ENCODE measurements at places on chromosomes 7 and 10. TPM values are rescaled to one million over a fixed set of nuclear protein-coding genes. Genes with fewer than 3 reads are reported as not detected.

The ARL3 gene
- 9.6 TPM for total RNA-seq

The OIT3 gene
- total RNA-seq, result 0.40 TPM

DNA sequence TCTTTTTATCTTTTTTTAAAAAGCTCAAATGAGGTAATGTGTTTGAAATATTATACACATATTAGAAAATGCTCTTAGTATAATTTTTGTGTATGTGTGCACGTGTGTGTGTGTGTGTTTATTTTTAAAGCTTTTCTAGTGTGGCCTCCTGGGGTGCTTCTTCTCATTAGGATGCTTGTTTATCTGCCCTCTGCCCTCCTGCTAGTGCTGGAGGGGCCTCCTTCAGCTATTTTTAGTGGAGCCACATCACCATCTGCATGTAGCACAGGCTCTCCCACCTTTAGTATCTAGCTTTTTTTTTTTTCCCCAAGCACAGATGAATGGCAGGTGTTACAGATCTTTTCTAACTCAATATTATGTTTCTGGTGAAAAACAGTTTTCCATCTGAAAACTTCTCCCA is 155.7 kb upstream of the TMEM229A start:
- no peaks in the 10 kb centered on the region for H3K27me3 ChIP-seq
- no peaks in the 10 kb centered on the region for H3K4me1 ChIP-seq
- H3K4me3 ChIP-seq, result no peak overlapping the region

GRCh38 chr7:14258441-14258840 is 269.0 kb upstream of the ETV1 start:
- no peaks in the 10 kb centered on the region for H3K4me1 ChIP-seq
- no peak for ATAC-seq
- H3K27ac ChIP-seq, result no peak overlapping the region
- no peaks in the 10 kb centered on the region for H3K27me3 ChIP-seq
- H3K4me3 ChIP-seq, result no peak overlapping the region

- H3K27me3 ChIP-seq, result no peaks in the 10 kb centered on the region
- no peak overlapping the region for H3K4me3 ChIP-seq
- ATAC-seq, result no peak
Measured at GRCh38 chr10:113743594-113743993, 7.9 kb upstream of the PLEKHS1 start.

DNA sequence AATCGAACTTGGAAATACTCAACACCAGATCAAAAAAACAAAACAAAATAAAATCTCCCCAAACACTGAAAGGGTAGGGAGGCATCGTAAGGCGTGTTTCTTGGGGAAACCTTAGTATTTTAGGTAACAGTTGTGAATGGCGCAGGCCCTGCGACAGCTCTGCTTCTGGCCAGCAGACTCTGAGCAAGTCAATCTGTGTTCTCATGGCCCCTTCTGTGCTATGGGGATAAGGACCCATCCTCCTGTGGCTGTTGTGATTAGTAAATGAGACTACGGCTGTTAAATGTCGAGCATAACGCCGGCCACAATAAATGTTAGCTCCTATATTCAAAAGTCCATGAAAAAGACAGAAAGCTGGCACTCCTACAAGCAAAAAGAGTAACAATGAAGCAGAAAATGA is 27.0 kb downstream of the RPP38 start:
- no peak for ATAC-seq
- H3K4me3 ChIP-seq, result no peak overlapping the region
- no peaks in the 10 kb centered on the region for H3K4me1 ChIP-seq
- no peak overlapping the region for H3K27ac ChIP-seq

GRCh38 chr10:37146443-37146842 is 21.0 kb downstream of the ANKRD30A start:
- peaks cover 6% of the 10 kb centered on the region for H3K27me3 ChIP-seq
- H3K36me3 ChIP-seq, result no peaks in the 10 kb centered on the region
- ATAC-seq, result no peak
- H3K4me3 ChIP-seq, result no peak overlapping the region

DNA sequence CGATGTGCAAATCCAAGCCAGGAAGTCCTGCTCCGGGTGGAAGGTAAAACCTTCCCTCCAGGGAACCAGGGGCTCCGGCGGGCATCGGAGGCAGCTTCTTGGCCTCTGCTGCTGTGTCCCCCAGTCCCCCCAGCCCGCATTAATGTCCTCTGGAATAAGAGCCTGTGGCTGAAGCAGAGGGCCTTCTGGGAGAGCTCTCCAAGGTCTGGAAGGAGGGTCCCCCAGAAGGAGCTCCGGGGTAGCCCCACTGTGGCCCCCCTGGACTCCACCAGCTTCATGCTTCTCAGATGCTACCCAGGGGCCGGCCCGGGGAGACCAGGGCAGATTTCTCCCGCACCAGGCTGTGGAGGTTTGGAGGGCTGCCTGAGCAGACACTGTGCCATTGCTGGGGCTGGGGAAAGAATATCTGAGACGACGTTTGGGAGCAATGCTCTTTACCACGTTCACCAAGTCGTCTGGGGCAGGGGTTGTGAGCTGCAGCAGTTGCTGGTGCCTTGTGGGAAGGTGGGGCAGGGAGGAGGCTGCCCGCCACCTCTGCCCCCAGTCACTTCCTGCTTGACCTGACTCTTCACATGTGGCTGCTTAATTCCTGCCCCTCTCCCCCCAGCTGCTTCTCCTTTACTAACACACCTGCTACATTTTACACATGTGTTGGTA is 8.3 kb downstream of the ZNF853 start:
- H3K36me3 ChIP-seq, result peaks cover 55% of the 10 kb centered on the region
- ATAC-seq, result no peak
- no peaks in the 10 kb centered on the region for H3K4me1 ChIP-seq
- H3K27ac ChIP-seq, result no peak overlapping the region

All from gastroesophageal sphincter (tissue), 4 donors.